ENCODE measurements at places on chromosomes 12 and 14.

DNA sequence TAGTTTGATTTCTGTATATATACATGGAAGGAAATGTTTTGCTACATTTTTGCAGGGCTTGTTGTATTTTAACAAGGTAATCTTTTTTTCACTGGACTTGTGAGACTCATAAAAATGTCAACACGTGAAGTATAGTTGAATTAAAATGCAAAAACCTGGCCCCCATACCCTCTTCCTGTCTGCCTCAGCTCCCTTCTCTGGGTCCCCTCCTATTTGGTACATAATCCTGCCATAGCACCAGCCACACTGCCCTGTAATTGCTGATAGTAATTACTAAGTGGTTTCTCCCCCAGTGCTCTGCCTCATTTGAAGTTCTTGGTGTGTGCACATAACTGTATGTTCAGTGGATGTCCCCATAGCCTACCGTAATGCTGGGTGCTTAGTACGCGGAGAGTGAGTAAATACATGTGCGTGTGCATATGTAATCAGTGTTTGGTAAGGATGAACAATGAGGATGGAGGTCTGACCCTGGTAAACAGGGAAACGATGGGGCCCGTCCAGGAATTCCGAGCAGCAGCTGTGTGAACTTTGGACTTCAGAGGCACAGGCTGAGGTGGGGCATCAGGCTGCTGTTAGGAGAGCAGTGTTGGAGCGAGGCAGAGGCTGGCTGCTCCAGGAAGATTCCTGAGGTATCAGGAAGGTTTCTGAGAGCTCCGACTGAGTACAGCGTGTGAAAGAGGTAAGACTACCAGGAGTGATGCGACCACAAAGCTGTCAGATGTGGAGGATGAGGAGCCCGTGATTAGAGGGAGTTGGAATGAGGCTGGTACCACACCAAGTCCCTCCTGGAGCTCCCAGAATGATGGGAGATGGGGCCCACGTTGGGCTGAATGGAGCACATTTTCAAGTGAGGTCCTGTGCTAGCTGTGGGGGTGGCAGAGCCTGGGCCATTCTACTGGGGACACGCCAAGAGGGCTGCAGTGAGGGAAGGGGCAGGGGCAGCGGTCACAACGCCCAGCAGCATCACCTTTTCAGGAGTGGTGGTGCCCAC lies 106.8 kb downstream of the PELI2 start:
- no peak for DNase-seq

DNA sequence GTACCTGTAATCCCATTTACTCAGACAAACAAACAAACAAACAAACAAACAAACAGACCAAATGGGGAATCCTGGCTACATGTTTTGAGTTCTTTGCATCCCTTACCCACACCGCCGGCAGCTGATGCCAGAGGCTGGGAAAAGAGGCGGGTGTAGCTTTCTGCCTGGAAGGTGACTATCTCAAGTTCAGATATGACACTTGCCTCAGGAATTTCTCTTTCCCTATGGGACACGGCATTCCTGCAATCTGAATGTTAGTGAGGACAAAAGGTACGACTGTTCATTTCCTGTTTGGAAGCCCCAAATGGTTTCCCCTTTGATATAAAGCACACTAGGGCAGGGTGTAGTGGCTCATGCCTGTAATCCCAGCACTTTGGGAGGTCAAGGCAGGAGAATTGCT lies 2.9 kb downstream of the MYL2 start:
- DNase-seq = no peak

DNA sequence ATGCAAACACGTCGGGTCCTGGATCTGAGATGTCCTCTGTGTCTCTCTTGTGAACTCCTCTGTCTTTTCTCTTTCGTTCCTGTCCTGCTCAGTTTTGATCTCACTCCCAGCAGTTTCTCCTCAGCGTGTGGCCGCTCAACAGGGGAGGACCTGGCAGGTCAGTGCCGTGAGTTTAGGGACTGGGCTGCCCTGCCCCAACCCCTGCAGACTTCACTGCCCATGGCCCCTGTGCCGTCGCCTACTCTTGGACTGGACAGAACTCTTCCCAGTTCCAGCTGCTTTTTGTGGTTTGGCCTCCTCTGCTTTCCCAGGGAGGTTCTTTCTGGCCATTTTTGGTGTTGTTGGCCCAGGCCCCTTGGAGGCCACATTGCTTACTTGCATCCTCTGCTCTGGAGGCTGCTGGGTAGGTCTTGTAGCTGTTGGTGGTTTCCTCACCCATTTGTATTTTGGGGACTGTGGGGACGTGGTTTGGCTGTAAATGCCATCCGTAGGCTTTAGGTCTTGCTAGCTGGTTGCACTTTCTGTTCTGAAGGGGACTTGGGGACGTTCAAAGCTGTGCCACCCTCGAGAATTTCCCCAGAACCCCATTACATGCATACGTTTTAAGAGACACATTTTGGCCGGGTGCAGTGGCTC lies 20.0 kb upstream of the DNAH10 start:
- DNase-seq = no peak

- no peak for DNase-seq
Observed at GRCh38 chr12:123101526-123101925, 49.4 kb downstream of the PITPNM2 start.

DNA sequence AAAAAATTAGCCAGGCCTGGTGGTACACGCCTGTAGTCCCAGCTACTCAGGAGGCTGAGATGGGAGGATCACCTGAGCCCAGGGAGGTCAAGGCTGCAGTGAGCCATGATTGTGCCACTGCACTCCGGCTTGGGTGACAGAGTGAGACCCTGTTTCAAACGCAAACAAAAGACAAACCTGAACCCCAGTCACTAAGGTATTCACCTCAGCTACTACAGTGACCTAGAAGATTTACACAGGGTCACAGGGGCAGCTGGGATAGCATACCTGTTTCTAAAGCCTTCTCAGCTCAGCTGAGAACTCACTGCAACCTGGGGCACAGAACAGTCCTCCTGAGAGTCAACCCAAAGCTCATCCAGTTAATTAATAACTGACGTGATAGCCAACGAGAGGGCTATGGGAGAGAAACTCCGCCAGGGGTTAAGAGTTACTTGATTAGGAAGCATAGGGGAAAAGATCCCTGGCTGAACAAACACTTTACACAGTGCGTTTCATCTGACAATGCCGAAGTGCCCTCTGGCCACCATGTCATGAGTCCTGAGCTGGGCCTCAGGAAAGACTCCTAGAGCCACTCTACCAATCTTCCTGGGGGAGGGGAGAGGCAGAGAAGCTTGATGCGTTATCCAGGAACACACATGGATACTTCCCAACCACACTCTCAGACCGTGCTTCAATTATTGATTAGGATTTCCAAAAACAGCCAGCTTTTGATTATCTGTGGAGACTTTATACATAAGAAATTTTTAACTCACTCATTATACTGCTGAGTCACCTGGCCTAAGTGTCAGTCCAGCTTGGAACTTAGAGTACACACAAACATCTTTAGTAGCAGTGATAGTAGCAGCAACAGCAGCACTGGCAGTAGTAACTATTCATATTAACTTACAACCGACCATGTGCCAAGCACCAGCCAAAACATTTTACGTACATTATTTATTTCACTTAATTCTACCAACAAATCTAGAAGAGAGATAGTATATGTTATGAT lies 48.2 kb downstream of the FOXN3 start:
- DNase-seq = no peak

DNA sequence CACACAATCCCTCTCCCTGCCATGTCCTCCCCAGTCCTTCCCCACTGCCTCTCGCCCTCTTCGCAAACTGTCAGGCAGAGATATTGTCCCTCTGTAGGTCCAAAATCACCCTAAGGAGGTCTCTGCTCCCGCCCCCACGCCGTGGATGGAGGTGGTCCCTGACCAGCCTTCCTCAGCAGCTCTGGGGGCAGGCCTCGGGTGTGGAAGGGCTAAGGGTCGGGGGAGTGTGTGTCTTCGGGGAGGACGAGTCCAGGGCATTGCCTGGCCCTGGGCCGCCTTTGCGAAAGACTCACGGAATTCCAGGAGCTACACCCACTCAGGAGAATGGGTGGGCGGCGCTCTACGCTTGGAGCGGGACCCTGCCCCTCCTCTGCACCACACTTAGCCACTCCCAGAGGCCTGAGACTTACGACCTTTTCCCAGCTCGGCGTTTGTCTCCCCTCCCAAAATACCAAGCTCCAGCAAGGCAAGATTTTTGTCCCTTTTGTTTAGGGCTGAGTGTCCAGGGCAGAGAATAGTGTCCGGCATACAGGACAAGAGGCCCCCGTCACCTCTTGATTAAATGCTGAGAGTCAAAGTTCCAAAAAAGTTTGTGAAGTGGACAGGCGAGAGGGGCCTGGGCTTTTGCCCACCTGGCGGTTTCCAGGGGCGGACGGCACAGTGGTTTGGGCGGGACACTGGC lies 881 bp downstream of the PYGL start:
- DNase-seq = no peak

DNA sequence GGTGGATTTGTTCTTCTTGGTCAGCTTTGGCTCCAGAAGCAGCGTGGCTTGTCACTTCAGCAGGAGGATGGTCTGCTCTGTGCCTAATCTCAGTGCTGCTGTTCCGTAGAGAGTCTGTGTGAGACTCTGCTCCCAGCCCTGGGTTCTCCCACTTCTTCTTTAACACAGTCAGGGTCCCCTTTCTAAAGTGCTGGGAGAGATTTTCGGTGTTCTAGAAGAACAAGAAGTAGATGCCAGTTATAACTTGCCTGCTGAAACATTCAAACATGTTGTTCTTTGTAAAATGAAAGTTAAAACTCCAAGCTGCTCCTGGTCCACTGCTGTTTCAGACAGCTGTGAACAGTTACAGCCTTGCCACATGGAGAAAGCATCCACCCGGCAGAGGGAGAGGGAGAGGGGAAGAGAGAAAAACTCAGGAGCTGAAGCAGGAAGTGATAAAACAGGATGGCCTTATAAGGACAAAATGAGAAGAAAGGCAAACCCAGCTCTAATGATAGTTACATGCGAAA lies 55.2 kb upstream of the CERS5 start:
- DNase-seq = no peak

- DNase-seq = no peak
Observed at GRCh38 chr14:106083082-106083481, 556.7 kb downstream of the TMEM121 start.

- no peak for DNase-seq
Observed at GRCh38 chr12:98280152-98280551, 235.2 kb upstream of the TMPO start.

Measured in activated T-cell treated with anti-CD3 and anti-CD28 coated beads for 1 hour (primary cell).